ENCODE measurements at places on chromosomes 6 and 20.

DNA sequence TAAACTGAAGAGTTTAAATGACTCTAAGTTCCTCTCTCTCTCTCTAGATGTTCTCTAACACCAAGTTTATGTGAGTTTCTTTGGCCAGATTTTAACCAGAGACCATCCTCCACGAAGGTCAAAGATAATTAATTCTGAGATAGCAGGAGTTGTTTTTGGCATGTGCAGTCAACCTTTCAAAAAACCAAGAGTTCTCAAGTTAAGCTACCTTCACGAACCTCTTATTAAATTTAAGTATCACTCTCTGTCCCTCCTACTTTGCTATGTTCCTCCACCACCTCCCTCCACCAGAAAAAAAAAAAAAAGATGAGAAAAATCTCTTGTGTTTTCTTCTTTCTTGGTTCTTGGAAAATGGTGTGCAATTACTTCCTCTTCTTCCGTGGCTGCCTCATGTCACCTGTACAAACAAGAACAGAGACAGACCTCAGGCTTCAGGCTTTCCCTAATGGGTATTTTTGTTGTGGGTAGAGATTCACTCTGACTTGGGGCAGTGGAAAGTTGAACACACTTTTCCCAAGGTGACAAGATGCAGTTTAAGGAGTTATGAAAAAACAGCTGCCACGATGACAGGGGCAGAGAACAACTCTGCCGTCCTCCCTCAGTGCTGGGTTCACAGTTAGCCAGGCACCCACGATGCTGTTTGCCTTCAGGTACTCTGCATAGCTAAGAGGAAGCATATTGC lies 64.3 kb downstream of the ADTRP start:
- no peak for DNase-seq

DNA sequence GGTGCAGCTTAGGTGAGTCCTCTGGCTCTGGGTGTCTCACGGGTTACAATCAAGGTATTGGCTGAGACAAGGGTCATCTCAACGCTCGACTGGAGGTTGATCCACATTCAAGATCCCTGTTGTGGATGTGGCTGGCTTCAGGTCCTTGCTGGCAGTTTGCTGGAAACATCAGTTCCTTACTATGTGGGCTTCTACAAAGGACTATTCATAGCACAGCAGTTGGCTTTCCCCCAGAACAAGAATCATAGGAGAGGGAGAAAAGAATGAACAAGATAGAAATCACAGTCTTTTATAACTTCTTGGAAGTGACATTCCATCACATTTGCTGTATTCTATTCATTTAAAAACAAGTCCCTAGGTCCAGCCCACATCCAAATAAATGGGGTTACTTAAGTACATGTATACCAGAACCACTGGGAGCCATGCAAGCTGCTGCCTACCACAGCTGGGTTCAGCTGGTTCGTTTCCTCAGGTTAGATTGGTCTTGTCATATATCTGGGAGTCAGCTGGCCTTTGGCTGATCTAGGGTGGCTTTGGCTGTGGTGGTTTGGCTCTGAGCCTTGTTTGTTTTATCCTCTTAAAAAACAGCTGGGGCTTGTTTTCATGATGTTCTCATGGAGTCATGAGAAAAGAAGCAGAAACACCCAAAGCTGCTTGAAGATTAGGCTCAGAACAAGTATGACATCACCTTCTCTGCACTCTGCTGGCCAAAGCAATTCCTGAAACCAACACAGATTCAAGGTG lies 433.2 kb upstream of the SPTLC3 start:
- peak; percentile 66 for DNase-seq

DNA sequence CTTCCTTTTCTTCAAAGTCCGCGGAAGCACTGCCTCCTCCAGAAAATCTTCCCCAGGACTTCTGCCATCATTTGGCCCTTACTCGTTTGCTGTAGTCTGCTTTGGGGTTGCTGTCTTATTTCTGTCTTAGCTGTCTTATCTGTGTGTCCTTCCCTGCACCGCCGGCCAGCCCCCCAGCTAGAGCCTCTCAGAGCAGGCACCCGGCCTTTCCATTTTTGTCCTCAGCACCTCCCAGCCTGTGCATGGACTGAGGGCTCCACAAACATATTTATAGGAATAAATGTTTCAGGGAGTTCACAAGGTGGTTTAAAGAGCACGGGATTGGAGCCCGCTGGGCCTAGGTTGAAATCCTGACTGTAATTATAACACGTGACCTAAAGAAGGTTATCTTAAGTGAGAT lies 8.1 kb downstream of the GLP1R start:
- no peak for DNase-seq

DNA sequence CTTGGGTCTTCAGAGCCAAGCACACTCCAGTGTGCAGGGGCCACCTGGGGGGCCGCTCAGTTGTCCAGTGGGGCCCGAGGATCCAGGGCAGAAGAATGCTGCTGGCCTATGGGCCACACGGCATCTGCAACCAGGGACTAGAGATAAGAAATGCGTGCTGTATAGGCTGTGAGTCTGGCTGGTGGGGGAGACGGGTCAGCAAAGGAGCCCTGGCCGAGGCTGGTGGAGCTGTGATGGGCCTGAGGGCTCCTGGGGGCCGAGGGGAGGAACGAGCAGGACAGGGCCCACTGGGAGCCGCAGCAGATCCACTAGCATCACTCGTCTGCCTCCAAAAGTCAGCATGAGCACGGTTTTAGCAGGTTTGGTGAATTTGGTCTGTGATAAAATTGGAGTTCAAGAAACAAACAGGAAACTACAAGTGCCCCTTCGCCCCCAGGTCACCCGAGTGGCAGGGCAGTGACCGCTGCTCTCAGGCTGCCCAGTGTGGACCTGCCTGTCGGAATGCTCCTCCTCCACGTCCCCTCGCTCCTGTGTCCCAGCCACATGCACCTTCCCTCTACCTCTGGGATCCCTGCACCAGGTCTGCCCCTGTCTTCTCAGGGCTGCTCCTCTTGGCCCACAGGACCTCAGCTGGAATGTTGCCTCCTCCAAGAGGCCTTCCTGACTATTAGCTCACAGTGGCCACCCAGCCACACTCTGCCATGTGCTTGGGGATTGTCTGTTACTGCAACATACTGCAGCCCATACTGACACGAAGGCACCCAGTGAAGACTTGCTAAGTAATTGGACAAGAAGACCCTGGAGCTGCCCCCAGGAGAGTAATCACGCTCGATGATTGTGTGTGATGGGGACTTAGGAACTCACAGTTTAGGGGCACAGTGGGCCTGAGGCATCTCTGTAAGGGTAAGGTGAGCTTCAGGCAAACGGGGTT lies 10.9 kb downstream of the ACSS1 start:
- DNase-seq: no peak

GRCh38 chr6:31708224-31708623 lies 1.6 kb downstream of the LY6G6F start:
- DNase-seq: no peak

- no peak for DNase-seq
Measured at GRCh38 chr6:142407685-142408273, 106.0 kb downstream of the ADGRG6 start.

DNA sequence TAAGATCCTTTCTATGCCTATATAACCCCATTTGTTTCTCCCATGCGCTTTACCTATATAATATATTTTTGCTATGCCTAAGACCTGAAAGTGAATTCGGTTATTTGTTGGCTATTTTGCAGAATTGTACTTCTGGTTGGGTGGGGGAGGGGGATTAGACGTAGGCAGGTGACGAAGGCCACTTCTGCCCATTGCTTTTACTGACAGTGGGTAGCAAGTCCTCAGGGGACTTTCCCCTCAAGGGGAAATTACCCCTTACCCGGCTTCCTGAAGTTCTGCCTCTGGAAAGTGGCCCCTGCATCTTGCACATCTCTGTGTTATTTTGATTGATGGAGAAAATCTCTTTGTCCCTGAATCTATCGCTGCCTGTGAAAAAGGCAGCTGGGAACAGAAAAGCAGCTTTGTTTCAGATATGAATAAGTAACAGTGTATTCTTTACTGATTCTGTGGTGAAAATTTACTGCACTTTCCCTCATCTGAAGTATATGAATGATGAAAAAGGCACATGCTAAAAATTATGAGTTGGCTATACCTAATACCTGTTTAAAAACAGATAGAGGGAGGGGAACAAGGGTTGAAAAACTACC lies 133.9 kb downstream of the UTRN start:
- no peak for DNase-seq
